ENCODE measurements at places on chromosomes 4 and X.
A peak's percentile ranks its signal among the peaks of the same experiment; 100 is the strongest.

DNA sequence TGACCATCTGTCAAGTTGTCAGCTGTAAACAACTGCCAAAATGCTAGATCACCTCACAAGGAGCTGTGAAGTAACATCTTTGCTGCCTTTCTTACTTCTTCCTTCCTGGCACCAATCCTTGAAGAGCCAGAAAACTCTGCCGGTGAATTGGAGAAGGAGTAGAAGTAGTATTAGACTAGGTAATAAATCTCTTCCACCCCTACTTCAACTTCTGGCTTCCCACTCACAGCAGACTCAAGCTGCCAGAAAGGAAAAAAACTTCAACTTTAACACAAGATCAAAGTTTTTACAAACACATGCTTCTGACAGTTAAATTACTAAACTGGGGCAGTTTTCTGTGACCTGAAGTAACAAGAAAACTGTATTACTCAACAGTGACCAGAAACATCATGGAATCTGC, 164.7 kb upstream of the SLC7A11 start:
- no peak for DNase-seq

DNA sequence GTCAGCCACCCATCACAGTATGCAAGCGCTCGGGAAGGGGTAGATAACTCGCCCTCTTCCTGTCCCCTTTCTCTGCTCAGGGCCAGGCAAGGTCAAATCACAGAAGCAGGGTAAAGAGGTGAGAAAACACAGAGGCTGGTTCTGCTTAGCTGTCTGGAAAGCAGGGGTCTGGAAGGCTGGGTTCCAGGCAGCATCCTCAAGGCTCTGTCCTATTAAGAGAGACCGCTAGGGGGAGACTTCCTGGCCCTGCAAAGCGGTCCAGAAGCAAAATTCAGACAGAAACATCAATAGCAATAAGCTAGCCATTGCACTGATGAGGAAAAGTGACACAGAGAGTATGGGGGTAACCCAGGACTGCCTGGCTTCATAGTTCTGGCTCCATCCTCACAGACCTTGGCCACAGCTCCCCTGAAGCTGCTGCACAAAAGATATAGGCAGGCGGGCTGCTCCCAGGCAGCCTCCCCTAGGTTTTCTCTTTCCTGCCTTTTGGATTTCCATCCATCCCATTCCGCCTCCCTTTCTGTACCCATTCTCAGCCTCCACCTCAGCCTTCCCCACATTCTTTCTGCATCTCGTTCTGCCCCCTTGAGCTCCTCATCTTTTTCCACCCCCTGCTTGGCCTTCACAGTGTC, 308.5 kb downstream of the EVC2 start:
- DNase-seq, result peak; percentile 24

- peak; percentile 47 for DNase-seq
These were observed at the start of gene MAMLD1 for GRCh38 chrX:150362599-150363481. MAMLD1 (plus strand) TSS chrX:150363317; CDS start chrX:150445517, 82,200 bp downstream.

DNA sequence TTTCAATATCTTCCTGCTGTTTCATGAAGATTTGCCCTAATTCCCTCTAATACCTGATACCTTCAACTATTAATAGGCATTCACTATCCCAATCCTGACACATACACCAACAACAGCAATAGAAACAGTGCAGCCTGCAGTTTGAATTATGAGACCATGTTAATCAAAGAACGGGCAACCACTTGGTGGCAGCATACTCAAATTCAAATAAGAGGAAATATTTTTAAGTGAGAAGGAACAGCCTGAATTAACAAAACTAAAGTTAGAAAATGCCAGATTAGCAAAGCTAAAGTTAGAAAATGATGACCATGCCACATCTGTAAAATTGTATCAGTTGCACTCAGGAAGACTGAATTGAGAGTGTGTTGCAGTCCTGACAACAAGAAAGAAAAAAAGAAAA, 204.9 kb downstream of the SMARCA1 start:
- peak; percentile 30 for DNase-seq

GRCh38 chr4:167100120-167100519, 134.2 kb downstream of the SPOCK3 start:
- DNase-seq, result peak; percentile 20

DNA sequence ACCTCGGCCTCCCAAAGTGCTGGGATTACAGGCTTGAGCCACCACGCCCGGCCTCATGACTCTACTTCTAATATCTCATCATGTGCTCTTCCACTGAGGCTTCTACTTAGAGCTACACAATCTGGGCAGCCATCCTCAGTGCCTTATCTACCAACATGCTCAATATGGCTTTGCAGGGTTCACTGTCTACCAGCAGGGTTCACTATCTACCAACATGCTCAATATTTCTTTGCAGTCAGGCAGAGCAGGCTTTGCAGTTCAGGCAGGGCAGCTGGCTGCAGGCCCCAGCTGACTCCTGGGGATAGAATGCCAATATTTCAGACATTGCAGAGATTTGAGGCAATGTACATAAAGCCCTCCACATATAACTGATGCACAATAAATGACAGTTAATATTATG, 47.5 kb downstream of the PKD2 start:
- DNase-seq, result peak; percentile 72

DNA sequence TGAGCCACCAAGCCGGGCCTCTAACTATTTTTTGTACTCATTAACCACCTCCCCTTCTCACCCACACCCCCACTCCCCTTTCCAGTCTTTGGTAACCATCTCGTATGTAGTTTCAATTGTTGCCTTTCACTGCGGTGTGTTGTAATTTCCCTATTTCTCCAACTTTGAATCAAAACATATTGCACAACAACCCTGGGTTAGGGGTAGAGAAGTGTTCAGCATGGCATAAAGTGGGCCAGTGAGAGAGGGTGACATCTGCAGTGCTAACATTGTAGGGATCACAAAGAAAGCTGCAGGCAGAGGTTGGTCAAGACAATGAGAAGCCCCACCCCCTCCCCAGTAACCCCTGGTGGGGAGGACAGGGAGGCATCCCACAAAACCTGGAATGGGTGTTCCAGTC, 92.7 kb downstream of the SPATA18 start:
- DNase-seq, result no peak

- no peak for DNase-seq
These were observed 180.7 kb upstream of the SFRP2 start for GRCh38 chr4:153969542-153969941.

GRCh38 chrX:57901466-57901865, 8.8 kb downstream of the ZXDA start:
- DNase-seq, result no peak

DNA sequence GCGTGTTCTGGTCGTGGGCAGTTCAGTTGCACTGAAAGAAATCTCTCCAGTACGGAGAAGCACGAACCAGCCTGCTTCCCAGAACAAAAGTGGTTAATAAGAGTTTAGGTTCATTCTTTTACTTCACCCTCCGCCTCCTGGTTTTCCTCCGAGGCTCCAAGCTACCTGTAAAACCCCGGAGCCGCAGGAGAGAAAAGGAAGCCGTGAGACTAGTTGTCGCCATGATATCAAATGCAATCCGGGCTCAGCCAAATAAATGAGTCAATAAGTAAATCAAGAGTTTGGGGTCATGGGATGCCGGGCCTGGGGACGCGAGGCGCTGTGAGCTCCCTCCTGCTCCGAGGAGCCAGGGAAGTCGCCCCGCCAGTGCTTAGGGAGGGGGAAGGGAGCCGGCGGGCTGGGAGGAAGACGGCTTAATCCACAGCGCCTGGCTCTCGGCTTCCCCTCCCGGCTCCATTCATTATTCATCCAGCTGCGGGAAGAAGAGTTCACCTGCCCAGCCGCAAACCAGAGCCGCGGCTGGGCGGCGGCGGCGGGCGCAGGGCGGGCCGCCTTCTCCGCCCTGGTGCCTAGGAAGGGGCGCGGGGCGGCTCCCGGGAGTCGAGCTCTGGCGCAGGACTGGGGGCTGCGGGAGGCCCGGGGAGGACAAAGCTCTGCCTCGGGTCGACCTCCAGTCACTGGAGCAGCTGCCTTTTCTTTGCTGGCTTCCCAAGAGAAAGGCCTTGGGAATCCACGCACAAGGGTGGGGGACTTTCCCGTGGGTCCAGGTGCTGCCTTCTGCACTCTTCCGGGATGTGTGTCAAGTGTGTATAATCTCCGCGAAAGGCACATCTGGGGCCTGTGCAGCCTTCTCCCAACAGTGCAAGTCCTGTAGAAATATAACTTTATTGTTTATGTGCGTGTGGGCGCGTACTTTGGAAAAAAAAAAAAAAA, 1.7 kb downstream of the FRAS1 start:
- peak; percentile 33 for DNase-seq

- peak; percentile 25 for DNase-seq
These were observed 172.2 kb downstream of the PPARGC1A start for GRCh38 chr4:23717528-23718248.

GRCh38 chr4:107519053-107519452, 201.0 kb downstream of the PAPSS1 start:
- DNase-seq, result peak; percentile 8

DNA sequence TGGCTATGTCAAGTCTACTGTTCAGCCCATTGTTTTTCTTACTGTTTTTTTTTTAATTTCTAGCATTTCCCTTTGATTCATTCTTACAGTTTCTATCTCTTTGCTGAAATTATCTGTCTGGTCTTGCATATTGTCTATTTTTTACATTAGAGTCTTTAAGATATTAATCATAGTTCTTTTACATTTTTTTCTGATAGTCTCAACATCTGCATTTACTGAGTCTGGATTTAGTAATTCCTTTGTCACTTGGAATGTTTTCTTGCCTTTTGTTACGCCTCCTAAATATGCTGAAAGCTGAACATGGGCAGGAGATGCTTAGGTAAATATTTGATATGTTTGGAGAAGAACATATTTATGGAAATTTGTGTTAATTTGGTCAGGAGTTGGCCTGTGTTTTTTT, 10.4 kb downstream of the JADE3 start:
- DNase-seq, result no peak

DNA sequence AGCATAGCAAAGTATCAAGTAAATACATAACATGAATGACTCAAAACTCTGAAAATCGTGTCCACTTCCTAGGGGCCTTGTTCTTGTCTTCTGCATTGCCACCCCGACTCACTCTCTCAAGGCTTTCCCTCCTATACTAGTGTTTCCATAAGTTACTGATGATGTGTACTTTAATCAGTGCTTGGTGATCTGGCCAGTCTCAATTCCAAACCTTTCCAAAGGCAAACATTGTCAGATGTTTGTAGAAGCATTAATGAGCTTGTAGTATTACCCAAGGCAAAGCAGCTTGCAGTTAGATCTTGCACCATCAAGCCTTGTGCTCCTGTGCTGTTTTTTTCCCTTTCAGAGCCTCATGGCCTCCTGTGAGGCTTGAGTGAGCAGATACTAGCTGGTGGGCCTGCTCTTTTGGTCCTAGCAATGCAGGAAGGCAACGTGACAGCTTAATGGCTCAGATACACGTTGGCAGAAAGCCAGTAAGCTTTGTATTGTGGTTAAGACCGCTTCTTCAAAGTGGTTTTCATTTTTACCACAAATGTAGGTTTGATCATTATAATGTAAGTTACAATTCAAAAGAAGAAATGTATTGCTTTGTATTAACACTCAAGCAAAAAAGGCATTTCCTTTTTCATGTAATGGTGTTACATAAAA, 51.8 kb downstream of the RBPJ start:
- peak; percentile 4 for DNase-seq

- no peak for DNase-seq
These were observed 1.6 kb downstream of the HTRA3 start for GRCh38 chr4:8270912-8271815.

GRCh38 chr4:7156328-7156727, 36.0 kb upstream of the SORCS2 start:
- DNase-seq, result no peak

DNA sequence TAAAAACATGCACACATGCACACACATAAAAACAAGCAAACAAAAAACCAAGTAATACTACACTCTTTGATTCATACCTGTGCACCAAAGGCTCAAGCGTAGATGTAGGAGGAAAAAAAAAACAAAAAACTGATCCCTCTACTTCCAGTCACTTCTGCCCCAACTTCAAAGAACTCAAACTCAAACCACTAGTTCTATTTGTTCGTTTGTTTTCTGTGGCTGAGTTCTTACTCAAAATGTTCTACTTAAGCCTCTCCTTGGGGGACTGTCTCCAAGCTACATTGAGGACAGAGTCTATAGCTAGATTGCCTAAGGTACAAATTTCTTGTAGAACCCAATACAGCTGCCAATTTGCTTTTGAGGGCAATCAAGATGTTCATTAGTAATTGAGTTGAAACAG, 171.0 kb upstream of the ATOH1 start:
- DNase-seq, result no peak

DNA sequence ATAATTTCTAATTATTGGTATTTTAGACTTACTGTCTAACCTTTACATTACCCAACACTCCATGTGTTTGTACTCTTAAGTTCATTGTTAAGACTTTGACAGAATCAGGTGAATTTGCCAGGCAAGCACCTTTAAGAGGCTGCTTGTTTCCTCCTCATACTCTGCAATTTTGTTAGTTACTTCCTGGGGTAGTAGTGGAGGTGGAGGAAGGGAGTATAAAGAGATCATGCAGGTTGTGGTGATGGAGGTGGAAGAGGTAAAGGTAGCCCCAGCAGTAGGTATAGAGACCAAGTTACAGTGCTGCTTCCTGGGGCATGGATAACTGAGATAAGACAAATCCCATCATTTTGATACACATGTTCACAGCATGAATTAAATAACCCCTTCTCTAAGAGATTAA, 6.7 kb downstream of the WDR44 start:
- no peak for DNase-seq

GRCh38 chr4:138202686-138203085, 39.5 kb downstream of the SLC7A11 start:
- peak; percentile 49 for DNase-seq

GRCh38 chr4:71304289-71304850, 34.5 kb upstream of the SLC4A4 start:
- DNase-seq, result no peak

DNA sequence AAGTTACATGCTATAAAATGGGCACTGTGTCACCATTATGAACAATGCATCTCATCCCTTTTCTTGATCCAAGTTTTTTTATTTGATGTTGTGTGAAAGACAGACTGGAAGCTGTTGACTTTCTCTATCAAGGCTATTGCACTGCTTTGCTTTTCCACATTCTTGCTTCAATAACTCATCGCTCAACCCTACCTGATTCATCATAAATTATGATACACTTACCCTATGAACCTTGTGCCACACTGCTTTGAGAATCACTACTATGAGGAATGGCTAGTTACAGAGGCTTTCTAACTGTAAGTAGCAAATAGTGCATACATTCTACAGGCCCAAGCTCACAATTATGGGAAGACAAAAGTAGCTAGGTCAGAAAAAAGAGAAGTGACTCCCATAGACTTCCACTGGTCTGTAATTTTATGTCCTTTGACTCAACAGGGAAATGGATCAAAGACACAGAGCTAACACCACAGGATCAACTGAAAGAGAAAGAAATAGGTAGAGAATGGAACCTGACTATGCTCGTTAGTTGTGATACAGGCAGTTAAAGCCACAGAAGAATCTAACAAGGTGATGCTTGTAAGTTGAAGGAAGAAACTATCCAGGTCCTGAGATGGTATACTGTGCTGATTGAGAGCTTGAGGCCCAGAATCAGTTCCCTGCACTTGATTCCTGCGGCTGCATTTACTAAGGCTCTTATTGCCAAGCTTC, 163.5 kb downstream of the PPP3CA start:
- DNase-seq, result no peak

- no peak for DNase-seq
These were observed 606.8 kb upstream of the BOD1L1 start for GRCh38 chr4:14234307-14234706.

DNA sequence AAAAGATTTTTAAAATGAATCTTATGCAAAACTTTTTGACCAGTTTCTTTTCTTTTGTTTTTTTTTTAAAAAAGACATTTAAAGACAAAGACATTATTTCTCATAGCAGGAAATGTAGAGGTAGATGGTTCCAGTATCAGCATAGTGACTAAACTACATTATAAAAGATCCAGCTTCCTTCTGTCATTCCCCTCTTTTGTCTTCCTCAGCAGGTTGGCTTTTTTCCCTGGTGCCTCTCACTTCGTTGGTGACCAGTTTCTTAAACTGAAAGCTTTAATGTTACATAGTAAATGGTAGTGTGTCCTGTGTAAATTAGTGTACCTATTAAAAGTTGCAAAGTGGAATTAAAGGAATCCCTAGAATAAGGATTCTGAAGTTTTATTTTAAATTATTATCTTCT, 36.1 kb downstream of the DCK start:
- DNase-seq, result no peak
